ENCODE measurements at places on chromosomes 5 and 9.

DNA sequence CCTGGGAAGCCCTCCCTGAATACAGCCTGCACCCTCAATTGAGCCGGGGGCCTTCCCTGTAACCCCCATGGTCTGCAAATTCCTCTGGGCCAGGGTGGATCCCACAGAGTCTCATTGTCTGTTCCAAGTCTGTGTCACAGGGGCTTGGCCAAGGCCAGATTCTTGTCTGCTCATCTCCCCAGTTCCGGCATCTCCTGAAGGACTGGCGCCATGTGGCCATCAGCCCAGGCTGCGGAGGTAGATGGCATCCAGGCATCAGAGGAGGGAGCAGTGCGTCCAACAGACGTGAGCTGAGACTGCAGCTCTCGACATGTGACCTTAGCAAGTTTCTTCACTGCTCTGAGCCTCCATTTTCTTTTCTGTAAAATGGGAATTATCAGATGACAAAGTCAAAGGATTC, 37.3 kb upstream of the RPL26L1 start:
- no peak for DNase-seq

GRCh38 chr9:6894135-6894534, 136.4 kb downstream of the KDM4C start:
- no peak for DNase-seq

DNA sequence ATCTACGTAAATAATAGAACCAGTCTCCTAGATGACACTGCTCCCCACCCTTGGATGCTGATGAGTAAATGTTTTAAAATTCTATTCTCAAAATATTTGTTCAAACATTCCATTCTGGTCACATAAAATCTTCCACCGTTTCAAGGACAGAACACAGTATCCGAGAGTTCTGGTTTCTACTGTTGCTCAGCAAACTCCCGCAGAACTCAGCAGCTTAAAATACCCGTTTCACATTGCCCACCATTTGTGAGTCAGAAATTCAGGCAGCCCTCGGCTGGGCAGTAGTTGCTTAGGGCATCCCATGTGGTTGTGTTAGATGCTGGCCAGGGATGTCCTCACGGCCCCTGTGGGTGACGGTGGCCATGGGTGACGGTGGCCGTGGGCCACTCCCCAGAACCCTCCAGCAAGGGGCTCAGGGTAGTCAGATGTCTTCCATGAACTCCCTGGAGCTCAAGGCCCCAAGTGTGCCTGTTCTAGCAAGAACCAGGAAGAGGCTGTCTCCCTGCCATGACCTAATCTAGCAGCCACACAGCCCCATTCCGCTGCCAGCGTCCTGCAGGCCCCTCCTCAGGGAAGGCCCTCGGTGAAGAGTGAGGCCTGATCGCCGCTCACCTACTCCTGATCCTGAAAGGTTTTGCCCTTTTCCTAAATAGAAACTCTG, 17.4 kb downstream of the MGAT1 start:
- DNase-seq = no peak

DNA sequence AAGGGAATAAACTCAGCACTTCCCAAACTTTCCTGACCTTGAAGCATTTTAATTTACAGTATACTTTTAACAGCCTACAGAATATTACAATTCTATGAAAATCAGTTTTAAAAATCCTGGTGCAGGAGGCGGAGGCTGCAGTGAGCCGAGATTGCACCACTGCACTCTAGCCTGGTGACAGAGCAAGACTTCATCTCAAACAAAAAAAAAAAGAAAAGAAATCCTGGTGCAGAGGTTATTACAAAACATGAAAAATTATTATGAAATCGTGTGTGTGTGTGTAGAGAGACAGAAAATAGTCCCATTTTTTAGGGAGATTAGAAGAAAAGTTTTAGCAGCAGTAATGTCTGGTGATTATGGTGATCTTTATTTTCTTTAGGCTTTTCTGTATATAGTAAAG, 26.9 kb downstream of the GOLPH3 start:
- DNase-seq = no peak

DNA sequence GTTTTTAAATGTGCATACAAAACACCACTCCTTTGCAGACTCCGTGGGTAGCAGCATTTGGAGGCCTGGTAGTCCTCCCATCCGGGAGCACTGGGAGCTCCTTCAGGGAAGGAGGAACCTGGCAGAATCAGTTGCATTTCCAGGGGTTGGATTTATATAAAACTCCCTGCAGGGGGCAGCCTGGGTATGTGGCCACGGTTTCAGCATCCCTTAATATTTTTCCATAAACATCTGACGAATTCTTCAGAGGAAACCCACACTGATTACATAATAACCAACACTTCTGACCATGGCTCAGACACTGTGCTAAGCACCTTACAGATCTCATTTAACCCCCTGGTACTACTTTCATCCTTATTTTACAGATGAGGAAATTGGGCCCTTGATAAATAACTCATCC, 6.1 kb upstream of the AFAP1L1 start:
- peak; percentile 24 for DNase-seq

GRCh38 chr9:20619487-20620200, 2.7 kb downstream of the MLLT3 start:
- DNase-seq = peak; percentile 34

DNA sequence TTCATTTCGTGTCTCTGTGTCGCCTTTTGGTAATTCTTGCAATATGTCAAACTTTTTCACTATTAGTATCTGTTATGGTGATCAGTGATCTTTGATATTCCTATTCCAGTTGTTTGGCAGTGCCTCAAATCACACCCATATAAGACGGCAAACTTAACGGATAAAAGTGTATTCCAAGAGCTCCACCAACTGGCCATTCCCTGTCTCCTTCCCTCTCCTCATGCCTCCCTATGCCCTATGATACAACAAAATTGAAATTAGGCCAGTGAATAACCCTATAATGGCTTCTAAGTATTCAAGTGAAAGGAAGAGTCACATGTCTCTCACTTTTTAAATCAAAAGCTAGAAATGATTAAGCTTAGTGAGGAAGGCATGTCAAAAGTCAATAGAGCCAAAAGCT, 74.8 kb downstream of the CDK5RAP2 start:
- no peak for DNase-seq

DNA sequence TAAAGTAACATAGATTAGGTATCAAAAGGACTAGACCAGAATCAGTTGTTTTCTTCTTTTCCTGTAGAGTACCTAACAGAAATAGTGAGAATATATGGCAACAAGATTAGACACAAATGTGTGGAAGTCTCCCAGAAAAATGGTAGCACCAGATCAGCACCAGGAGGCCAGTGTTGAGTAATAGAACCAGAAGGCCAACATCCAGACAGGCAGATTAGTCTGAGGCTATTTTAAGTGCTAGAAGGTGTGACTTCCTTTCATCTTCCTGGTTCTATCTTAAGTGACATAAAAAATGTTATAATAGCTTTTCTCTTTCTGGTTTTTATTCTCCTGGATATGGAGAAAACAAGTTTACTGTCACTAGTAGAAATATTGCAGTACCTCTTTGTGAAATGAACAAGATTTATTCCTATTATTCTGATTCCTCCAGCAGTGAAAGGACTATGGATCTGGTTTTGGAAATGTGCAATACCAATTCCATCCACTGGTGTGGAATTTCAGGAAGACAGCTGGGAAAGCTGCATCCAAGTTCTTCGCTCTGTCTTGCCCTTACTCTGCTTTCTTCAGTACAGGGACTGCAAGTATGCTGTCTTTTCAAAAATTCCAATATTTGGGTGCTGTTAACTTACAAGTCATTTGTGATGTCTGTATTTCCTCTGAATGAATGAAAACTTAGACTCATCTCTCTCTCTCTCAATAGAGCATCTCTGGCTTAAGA, 39.1 kb downstream of the SHLD3 start:
- DNase-seq = no peak

DNA sequence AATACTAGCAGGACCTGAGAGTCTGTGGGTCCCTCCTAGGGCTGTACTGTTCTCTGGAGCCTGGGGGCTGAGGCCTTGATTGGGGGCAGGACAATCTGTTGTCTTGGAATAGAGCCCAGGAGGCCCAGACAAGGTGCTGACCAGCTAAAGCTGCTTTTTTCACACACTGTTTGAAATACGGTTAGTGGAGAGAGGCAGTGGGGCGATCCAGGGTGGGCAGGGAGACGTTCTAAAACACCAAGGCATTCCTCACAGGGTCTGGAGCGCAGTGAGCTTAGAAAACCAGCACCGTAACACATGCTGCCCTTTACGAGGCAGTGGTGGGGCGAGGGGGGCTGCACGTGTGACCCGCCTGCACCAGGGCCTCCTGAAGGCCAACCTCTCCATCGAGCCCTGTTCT, 55.1 kb downstream of the EHMT1 start:
- no peak for DNase-seq

- no peak for DNase-seq
Observed at GRCh38 chr9:133440874-133441273, 18.7 kb downstream of the ADAMTS13 start.

DNA sequence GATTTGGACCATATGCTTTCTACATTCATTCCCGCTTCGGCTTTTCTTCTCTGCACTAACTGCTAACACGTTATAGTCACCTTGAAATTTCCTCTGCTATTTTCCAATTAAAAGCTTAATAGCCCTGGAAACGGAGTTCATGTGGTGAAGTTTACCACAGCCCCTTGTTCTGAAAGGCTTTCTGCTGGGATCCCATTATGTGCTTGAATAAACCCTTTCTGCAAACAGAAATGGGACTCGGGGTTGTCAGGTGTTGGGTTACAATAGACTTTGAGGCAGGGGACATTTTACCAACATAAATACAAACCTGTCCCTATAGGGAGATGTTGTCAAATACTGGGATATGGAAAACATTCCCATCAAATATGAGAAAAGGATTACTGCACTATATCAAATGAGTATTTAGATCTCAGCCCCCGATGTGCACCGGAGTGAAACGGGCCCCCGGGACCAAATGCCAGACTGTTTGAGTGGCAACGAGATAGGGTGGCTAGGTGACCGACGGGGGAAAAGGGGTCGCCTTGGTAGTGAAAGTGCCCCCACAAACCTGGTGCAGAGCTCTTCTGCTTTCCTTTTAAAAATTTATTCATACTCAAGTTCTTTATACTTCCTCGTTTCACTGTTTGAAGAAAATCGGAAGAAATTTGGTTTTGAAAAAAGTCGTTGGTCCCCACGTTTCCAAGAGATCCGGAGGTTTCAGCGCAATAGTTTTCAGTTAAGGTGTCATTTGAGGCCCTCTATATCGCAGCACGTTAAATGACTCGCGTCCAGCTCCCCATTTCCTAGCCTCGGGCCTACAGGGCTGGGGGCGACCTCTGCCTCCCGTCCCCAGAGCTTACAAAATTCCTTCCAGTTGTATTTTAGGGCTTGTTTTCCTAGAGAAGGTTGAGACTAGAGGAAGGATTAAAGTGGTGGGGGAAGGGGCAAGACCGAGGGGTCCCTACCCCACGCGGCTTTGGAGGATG, 2.1 kb upstream of the DMRT3 start:
- DNase-seq = no peak

- DNase-seq = no peak
Observed at GRCh38 chr5:141692533-141692888, 10.5 kb upstream of the ARAP3 start.

DNA sequence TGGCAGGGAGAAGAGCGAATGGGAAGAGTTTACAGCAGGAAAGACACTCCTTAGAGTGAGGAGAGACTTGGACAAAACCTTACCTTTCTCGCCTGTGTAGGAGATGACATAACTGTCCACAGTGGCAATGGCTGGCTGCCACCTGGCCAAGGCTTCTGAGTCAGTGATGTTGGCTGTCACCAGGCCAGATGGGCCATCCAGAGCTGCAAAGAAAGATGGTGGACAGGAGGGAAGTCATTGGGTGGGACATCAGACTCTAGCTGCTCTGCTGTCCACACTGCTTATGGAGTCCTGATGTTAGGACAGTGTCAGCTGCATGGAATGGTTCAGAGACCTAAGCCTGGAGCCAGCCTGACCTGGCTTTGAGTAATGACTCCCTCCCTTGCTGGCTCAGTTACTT, 79.8 kb downstream of the TNC start:
- no peak for DNase-seq

DNA sequence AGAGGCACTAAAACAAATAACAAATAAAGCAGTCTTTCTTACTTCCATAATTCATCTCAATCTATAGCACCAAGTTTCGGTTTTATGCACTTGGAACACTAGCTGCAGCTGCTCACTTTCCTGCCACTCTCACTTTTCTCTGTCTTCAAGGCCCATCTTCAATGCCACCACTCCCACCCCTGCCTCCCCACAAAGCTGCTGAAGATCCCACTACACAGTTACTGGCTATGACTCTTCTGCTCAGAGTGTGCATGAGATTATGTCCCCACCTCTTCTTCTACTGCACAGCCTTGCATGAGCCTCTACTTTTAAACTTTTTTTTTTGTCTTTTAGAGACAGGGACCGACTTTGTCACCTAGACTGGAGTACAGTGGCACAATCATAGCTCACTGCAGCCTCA, 77.4 kb downstream of the SAXO1 start:
- DNase-seq = no peak

GRCh38 chr9:92717201-92718085, 47.2 kb downstream of the BICD2 start:
- no peak for DNase-seq

- no peak for DNase-seq
Observed at GRCh38 chr9:137632230-137633161, 13.7 kb downstream of the EHMT1 start.

- DNase-seq = no peak
Observed at GRCh38 chr9:136171009-136171800, 33.7 kb downstream of the LHX3 start.

DNA sequence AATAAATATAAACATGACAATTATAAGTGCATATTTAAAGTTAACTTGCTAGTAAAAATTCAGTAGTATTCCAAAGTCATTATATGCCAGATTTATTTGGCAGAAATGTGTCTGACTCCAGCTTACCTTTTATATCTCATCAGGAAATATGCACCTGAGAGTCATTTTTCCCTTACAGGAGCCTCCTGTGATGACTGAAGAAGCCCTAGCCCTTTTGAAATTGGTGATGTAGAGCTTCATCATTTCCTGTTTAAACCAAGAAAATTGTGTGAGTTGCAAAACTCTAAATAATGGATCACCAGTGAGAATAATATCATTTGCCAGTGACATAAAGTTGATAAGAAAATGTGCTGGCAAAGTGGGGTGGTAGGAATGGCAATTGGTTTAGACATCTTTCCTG, 42.1 kb upstream of the CTNND2 start:
- no peak for DNase-seq

GRCh38 chr5:69498384-69498783, 5.8 kb downstream of the OCLN start:
- DNase-seq = no peak

DNA sequence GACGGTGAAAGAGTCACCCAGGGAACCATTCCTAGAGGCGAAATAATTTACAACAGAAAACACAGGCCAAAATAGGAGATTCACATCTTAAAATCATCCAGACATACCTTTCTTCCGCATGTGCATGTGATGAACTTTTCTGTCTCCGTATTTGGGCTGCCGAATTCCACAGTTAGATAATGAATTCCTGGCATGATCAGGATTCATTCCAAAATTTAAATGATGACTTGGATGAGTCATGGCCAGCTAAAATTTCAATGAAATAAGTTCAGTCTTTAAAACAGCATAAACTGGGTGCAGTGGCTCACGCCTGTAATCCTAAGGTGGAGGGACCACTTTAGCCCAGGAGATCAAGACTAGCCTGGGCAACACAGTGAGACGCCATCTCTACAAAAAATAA, 82.7 kb downstream of the DROSHA start:
- no peak for DNase-seq

- DNase-seq = no peak
Observed at GRCh38 chr5:1724822-1725602, 74.6 kb downstream of the MRPL36 start.
